Astrocyte (in vitro differentiated cells and primary cell): ENCODE measurements at places on chromosomes 7 and 10. TPM values are rescaled to one million over a fixed set of nuclear protein-coding genes. Genes with fewer than 3 reads are reported as not detected.

The ANKRD30A gene
- not detected in 2 replicates for total RNA-seq

The EN2 gene
- total RNA-seq, result not detected in 2 replicates

The AKR1C2 gene
- total RNA-seq, result 0.41 TPM in 1 of 2 replicates, not detected in the other

The LRRC17 gene
- 61.2 and 63.4 TPM in 2 replicates for total RNA-seq

The ATP6V0A4 gene
- 0.19 and 0.25 TPM in 2 replicates for total RNA-seq

The GRM3 gene
- not detected in 2 replicates for total RNA-seq

The SLIT1 gene
- 0.23 TPM in 1 of 2 replicates, not detected in the other for total RNA-seq

The RAMP3 gene
- total RNA-seq, result not detected in 2 replicates

- no peak for DNase-seq
These were observed 29.0 kb downstream of the JAKMIP3 start for GRCh38 chr10:132094581-132095234.

DNA sequence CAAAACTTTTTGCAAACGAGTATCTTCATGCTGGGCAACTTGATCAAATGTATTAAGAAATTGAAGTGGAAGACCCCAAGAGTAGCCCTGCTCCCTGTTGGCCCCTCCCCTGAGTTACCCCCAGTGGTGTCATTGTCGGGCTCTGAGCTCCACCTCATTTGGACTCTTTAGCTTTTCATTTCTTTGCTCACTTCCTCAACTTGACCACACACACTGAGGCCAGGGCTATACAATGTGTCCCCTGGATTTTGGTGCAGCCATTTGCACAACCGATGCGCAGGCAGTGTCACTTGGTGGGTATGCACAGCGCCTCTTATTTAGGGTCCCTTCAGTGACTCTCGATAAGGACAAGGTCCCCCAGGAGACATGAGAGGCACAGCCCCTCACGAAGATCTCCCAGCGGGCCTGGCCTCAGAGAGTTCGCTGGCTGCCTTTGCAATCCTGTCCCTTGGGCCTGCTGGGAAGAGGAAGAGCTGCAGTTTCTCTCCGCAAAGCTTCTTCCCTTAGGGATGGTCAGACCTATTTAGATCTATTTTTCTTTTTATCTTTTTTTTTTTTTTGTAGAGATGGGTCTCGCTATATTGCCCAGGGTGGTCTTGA, 2.5 kb upstream of the MUC3A start:
- DNase-seq, result no peak

DNA sequence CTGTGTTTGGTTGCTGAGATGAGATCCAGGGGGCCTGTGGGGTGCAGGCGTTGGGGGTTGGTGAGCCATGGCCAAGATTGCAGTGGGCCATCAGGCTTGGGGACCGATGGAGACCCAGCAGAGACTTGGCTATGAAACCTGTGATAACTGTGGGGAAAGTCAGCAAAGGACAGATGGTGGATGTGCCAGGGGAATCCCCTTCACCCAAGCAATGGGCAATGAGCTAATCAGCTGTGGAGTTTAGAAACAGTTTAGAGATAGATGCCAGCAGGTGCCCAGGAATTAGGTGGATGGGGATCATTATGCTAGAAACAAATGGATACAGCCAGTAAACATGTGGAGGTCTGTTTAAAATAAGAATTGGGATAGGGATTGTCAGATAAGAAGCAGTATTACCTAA, 151.4 kb upstream of the FERD3L start:
- no peak for DNase-seq

- DNase-seq, result no peak
These were observed 26.6 kb downstream of the CHST3 start for GRCh38 chr10:71990706-71991269.

DNA sequence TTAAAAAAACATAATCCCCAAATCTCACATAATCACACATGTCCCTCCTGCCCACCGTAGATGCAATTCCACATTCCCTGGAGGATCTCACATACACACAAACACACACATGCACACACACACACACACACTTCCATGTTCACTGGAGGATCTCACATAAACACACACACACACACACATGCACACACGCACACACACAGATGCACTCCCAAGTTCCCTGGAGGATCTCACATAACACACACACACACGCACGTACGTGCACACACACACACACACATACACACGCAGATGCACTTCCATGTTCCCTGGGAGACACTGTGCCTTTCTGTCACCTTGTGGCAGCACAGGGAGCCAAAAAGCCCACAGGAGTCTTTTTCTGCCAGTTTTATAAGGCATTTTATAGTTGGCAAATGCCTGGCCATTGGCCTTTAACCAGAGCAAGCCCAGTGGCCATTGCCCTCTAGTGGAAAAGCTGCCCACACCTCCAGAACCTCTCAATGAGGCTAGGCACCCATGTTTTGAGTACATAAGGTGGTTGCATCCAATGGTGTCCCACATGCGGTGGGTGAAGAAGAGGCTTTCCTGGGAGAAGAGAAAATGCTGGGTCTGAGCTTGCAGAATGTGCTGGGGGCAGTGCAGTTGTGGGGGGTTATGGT, 115.4 kb upstream of the ACBD5 start:
- DNase-seq, result no peak

DNA sequence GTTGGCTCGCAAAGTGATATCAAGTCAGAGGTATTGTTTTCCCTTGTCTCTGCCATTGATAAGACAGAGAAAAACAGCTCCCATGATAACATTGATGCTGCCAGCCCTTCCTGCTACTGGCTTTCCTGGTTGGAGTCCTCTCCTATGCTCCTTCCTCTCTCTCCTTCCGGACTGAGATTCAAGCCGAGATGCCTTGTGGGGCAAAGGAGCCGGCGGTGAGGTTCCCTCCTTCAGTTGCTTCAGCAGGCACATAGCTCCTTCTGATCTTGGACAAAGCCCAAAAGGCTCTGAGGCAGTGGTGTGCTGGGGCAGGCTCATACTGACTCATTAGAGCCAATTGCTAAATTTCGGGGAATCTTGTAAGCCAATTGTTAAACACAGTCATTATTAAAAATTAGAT, 8.8 kb upstream of the ZCCHC24 start:
- DNase-seq, result peak; percentile 73

- DNase-seq, result no peak
These were observed 482.6 kb downstream of the PCDH15 start for GRCh38 chr10:54318470-54318869.

DNA sequence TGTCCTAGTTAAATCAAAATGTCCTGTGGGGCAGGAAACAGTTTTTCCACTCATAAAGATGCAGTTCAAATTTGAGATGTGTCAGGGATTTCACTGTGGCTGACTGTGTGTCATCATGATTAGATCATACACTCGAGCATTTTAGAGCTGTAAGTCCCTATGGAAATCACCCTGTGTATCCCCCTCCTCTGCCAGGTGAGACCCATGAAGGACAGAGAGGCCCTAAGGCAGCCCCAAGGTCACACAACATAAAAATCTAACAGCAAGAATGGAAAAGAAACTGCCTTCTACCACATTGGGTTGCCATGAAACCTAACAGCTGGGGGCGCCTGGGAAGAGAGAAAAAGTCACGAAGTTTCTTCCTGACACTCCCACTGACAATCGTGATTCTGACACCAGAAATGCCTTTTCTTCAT, 135.8 kb downstream of the KCNMA1 start:
- peak; percentile 43 for DNase-seq

DNA sequence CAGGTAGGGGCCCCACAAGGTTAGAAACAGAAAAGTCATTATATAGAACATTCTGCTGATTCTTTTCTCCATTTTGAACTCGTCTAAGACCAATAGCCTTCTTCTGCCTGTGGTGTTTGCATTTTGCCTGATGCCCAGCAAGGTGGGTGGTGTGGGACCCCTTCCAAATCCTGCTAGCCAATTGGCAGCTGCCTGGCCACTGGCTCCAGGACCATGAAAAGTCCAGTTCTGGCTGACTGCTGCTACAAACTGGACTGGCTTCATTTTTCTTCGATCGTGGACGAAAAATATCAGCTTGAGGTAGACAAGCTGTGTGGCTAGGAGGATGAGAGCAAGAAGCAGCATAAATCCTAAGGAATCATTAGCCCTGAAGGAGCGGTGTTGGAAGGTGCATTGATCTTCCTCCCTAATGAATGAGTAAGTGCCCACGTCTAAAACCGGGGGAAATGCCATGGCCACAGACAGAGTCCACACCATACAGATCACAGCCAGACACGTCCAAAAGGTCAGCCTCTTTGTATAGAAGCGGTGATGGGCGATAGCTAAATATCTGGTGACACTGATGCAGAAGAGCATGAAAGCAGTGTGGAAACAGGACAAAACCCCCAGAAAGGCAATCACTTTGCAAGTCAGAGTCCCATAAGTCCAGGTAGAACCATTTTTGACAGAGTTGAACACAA, 2.7 kb downstream of the GPR85 start:
- no peak for DNase-seq

DNA sequence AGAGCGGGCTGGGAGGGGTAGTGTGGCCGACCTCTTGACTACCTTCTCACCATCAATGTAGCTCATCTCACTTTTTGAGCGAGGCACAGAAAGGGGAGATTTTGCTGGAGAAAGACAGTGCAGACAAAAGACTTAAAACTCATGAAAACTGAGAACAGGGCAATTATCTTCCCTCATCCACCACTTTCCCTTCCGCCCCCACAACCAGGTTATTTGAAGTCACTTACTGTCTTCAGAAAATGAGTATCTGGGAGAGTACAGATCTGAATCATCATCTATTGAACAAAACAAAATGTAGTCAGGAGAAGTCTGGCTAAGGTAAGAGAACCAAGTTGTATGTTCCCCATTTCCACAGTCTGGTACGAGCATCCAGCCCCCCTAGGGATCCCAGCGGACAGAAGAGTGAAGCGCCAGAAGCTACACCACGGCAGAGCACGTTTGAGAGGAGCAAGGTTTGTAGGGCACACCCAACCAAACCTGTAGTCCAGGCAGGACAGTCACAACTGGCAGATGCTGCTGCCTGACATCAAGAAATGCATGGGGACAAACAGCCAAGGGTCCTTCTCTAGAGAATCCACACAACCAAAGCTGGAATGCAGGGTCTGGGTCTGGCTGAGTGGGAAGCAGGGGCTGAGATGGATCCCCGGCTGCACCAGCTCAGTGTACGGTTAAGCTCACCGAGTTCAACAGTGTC, 93.4 kb upstream of the PDLIM1 start:
- DNase-seq, result no peak

GRCh38 chr10:52226197-52226847, 87.8 kb upstream of the DKK1 start:
- peak; percentile 46 for DNase-seq

DNA sequence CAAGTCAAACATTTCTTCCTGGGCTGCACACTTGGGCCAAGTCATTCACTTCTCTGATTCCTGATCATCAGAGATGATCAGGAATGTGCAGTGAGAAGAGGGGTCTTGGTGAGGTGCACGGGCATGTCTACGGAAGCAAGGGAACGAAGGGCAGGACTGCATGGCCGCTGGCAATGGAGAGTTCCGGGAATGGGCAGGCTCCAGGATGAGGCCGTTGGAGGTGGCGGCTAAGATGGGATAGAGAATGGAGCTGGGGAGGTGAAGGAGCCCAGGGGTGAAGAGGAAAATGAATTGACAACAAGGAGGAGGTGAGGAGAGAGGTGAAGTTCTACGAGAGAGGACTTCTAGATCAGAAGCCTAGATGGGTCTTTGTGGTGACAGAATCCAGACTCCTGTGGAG, 260.0 kb downstream of the GRID1 start:
- no peak for DNase-seq

GRCh38 chr7:65722361-65722792, 150.5 kb upstream of the VKORC1L1 start:
- DNase-seq, result no peak

DNA sequence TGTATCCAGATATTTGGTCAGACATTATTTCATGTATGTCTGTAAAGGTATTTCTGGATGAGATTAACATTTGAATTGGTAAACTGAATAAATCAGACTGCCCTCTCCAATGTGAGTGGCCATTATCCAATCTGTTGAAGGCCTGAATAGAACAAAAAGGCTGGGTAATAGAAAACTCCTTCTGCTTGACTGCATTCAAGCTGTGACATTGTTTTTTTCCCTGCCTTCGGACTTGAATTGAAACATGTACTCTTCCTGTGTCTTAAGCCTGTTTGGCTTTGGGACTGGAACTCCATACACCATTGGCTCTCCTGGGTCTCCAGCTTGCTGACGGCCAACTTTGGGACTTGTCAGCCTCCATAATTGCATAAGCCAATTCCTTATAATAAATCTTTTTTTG, 36.0 kb upstream of the ARHGAP21 start:
- DNase-seq, result no peak

DNA sequence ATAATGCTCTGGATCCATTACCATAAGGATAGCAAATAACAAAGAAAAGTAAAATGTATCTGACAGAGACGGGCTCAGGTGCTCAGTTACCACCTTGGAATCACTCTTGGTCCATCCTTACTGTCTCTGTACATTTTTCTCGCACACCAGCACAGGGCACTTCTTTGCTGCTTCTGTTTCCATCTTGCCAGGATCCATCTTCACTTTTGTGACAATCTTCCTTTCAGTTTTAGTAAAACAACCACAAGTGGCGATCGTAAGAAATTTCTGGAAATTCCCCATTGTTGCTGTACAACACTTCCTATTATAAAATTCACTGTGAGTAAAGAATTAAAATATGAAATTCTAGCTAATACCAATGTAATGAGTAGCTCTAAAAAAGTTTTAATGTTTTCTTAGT, 695.5 kb downstream of the GRM8 start:
- DNase-seq, result no peak

GRCh38 chr10:21456160-21456559, 69.3 kb downstream of the SKIDA1 start:
- no peak for DNase-seq

DNA sequence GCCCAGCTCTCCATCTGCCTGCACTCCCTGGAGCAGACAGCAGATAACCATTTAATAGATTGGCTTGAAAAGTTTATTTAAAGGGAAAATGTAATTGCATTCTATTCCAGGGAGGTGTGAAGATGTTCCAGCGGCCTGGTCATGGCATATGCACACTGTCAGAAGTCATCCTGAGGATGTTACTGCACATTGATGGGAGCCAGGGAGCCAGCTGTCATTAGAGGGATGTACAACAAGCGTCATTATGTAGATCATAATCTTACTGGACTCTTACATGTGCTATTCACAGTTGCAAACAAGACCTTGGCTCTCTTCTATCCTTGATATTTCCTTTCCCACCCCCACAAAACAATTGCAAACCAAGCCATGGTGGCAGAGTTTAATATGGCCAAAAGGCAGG, 65.4 kb downstream of the FAM204A start:
- no peak for DNase-seq

DNA sequence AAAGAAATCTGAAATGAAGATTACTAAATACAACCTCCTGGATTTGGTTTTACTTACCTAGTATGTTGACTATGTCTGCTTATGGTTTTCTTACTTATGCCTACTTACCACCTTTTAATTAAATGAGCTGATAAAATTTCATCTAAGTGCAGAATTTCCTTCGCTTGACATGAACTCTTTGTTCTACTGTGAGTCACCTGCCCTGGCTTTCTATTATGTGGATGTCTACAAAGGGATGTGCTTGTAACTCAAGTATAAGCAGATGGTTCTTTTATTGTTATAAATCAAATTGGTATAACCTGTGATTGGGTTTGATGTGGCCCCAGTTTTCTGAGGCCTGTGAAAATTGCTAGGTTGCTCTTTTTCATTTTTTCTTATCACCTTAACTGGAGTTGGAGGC, 389.1 kb upstream of the ANKRD30A start:
- no peak for DNase-seq

- peak; percentile 41 for DNase-seq
These were observed at the start of gene FGFR2 for GRCh38 chr10:121598263-121599249. FGFR2 (minus strand) TSS chr10:121598444; CDS start chr10:121593817, 4,627 bp downstream.
